ENCODE measurements at places on chromosomes 11 and 22. TPM values are rescaled to one million over a fixed set of nuclear protein-coding genes. Genes with fewer than 3 reads are reported as not detected.

GRCh38 chr11:74534216-74534945, 40.9 kb upstream of the LIPT2 start:
- H3K4me1 ChIP-seq = no peaks in the 10 kb centered on the region
- H3K27ac ChIP-seq = no peak overlapping the region
- no peak for DNase-seq
- no peak overlapping the region for H3K4me3 ChIP-seq
- peaks cover 8% of the 10 kb centered on the region for H3K36me3 ChIP-seq

Gene GUCD1
- total RNA-seq = 77.3 TPM

Gene APOA4
- total RNA-seq = not detected

DNA sequence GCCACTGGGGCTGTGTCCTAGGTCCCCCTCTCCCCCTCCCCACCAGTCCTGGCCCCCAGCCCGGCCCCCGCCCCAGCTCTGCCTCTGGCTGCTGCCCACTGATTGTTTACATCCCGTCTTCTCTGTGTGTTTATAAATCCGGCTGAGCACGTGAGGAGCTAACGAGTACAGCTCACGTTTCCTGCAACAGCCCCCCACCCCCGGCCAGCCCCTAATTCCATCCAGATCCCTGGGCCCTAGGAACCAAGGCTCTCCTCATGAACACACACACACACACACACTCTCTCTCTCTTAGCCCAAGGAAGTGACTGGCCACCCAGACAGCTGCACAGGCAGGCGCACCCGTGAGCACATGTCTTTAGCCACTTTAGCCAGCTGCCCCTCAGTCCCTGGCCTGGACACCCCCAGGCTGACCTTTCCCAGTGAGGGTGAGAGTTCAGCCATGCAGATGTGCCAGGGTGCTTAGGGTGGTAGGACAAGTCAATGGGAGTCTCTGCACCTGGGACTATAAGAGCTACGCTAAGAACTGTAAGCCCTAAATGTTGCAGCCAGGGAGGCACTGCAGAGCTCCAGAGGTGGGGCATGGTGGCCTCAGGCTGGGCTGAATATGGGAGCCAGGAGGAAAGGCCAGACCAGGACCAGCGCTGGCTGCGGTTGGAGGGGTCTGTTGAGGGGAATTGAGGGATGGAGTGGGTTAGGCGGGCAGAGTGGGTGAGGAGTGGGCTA, 2.9 kb downstream of the CLCF1 start:
- peaks cover 61% of the 10 kb centered on the region for H3K4me1 ChIP-seq
- H3K4me3 ChIP-seq = no peak overlapping the region
- peaks cover 5% of the 10 kb centered on the region for H3K36me3 ChIP-seq

GRCh38 chr11:1351278-1351937, 38.3 kb upstream of the BRSK2 start:
- no peak for DNase-seq
- H3K36me3 ChIP-seq = peaks cover 1% of the 10 kb centered on the region
- no peak overlapping the region for H3K27ac ChIP-seq
- H3K4me1 ChIP-seq = no peaks in the 10 kb centered on the region
- H3K4me3 ChIP-seq = no peak overlapping the region

- H3K27me3 ChIP-seq = no peaks in the 10 kb centered on the region
- H3K4me1 ChIP-seq = no peaks in the 10 kb centered on the region
- H3K36me3 ChIP-seq = peaks cover 2% of the 10 kb centered on the region
- H3K27ac ChIP-seq = no peak overlapping the region
These were observed 55.0 kb upstream of the DEPDC7 start for GRCh38 chr11:32960553-32961164.

DNA sequence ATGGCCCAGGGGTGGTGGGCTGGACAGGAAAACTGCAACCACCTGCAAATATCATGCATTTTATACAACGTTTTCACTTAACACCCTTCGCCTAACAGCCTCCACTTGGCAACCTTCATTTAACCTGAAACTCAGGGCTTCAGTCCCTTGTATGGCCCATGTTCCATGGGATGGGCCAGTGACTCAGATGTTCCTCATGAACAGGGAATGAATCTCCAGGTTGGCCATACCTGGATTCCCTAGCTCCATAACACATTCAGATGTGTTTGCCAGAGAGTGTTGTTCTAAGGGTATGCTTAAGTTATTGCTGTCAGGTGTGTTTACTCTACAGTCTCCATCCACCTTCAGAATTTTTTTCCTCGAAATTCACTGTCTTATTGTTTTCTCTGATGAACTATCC, 316.9 kb downstream of the JRKL start:
- no peaks in the 10 kb centered on the region for H3K36me3 ChIP-seq
- no peak overlapping the region for H3K4me3 ChIP-seq

DNA sequence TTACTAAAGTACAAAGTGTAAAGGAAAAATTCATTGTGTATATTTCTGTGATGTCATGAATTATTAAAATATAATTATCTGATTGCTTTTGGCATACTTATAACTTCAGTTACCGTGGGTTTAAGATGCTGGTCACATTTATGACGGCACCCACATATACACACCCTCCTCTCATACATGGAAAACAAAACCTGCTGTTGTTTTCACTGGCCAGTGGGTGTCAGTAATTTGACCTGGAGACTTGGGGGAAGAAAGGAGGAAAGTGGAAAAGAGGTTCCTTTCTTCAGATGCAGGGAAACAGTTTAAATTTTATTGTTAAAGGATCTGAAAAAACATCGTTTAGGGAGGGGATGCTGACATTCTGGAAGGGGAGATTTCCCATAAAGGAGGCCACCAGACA, 742 bp upstream of the BBOX1 start:
- DNase-seq = no peak
- peaks cover 14% of the 10 kb centered on the region for H3K4me1 ChIP-seq
- H3K4me3 ChIP-seq = no peak overlapping the region
- no peaks in the 10 kb centered on the region for H3K27me3 ChIP-seq
- H3K36me3 ChIP-seq = peaks cover 18% of the 10 kb centered on the region

Gene NUP160
- 19.3 TPM for total RNA-seq

Gene OR56A1
- not detected for total RNA-seq

- peaks cover 6% of the 10 kb centered on the region for H3K4me1 ChIP-seq
- no peaks in the 10 kb centered on the region for H3K36me3 ChIP-seq
- H3K4me3 ChIP-seq = no peak overlapping the region
- H3K27ac ChIP-seq = no peak overlapping the region
- H3K27me3 ChIP-seq = peaks cover 5% of the 10 kb centered on the region
- DNase-seq = no peak
These were observed 111.2 kb upstream of the SNX19 start for GRCh38 chr11:131027491-131027890.

Gene RASL10A
- total RNA-seq = 0.27 TPM

GRCh38 chr11:8371516-8371884, 107.8 kb upstream of the LMO1 start:
- DNase-seq = no peak
- no peaks in the 10 kb centered on the region for H3K4me1 ChIP-seq
- no peak overlapping the region for H3K4me3 ChIP-seq
- H3K36me3 ChIP-seq = no peaks in the 10 kb centered on the region
- H3K27ac ChIP-seq = no peak overlapping the region

DNA sequence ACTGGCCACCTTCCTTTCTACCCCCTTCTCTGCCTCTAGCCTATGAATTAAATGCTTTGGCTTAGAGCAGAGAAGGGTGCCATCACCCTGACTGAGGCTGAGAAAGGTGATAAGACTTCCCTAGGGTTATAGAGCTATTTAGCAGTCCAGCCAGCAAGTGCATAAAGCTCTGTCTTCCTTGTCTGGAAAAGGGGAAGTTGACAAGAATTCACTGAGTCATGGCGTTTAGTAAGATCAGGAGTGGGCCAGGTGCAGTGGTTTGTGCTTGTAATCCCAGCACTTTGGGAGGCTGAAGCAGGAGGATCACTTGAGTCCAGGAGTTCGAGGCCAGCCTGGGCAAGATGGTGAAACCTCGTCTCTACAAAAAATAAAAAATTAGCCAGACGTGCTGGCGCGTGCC, 63.1 kb downstream of the LHFPL7 start:
- H3K4me1 ChIP-seq = no peaks in the 10 kb centered on the region
- H3K27me3 ChIP-seq = peaks cover 37% of the 10 kb centered on the region
- no peak overlapping the region for H3K27ac ChIP-seq
- no peak overlapping the region for H3K4me3 ChIP-seq

- no peak overlapping the region for H3K4me3 ChIP-seq
- DNase-seq = peak; percentile 47
- peaks cover 9% of the 10 kb centered on the region for H3K4me1 ChIP-seq
- H3K27me3 ChIP-seq = peaks cover 26% of the 10 kb centered on the region
- H3K27ac ChIP-seq = no peak overlapping the region
- no peaks in the 10 kb centered on the region for H3K36me3 ChIP-seq
These were observed 85.8 kb upstream of the FGF3 start for GRCh38 chr11:69904974-69905535.

GRCh38 chr11:60064111-60064510, 7.6 kb downstream of the MS4A3 start:
- no peak overlapping the region for H3K4me3 ChIP-seq
- no peaks in the 10 kb centered on the region for H3K36me3 ChIP-seq
- no peaks in the 10 kb centered on the region for H3K4me1 ChIP-seq
- DNase-seq = no peak
- no peak overlapping the region for H3K27ac ChIP-seq

DNA sequence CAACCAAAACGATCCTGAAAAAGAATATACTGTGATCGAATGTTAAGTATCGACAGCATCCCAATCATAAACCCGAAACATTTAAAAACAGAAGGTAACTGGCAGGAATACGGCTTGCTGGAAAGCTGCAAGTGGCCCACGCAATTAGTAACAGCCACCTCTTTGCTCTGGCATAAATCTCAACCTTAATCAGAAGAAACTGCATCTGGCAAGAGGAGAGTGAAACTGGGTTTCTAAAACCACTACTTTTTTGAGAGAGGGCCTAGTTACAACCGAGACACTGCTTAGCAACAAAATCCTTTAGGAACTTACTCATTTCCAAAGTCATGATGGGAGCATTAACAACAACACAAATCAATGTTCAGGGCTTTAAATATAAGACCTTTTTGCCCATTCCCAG, 7.9 kb downstream of the NCAPD3 start:
- no peak overlapping the region for H3K27ac ChIP-seq
- peaks cover 6% of the 10 kb centered on the region for H3K4me1 ChIP-seq
- H3K4me3 ChIP-seq = no peak overlapping the region
- H3K36me3 ChIP-seq = peaks cover 20% of the 10 kb centered on the region
- H3K27me3 ChIP-seq = no peaks in the 10 kb centered on the region
- no peak for DNase-seq

Gene PLAAT5
- 0.10 TPM for total RNA-seq

Gene GGT5
- 37.5 TPM for total RNA-seq

Gene B3GAT1
- 0.62 TPM for total RNA-seq

DNA sequence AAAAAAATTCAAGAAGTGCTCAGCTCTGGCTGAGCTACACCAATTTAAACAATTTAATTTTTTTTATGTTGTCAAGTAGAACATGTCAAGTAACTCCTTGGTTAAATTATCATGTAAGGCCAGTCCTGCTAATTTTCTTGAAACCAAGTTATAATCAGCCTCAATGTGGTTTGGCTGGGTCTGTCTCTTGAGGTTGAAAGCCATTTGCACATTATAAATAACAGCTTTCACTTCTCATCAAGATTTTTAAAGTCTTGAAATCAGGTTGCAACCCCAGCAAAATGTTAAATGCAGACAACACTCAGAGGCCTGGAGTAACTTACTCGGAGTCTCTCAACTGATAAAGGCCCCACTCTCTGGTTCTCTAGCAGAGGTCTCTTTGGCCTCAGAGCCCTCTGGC, 324.4 kb downstream of the BRD1 start:
- no peak overlapping the region for H3K27ac ChIP-seq
- no peaks in the 10 kb centered on the region for H3K27me3 ChIP-seq
- H3K4me3 ChIP-seq = no peak overlapping the region
- DNase-seq = no peak
- no peaks in the 10 kb centered on the region for H3K36me3 ChIP-seq
- H3K4me1 ChIP-seq = peaks cover 9% of the 10 kb centered on the region

DNA sequence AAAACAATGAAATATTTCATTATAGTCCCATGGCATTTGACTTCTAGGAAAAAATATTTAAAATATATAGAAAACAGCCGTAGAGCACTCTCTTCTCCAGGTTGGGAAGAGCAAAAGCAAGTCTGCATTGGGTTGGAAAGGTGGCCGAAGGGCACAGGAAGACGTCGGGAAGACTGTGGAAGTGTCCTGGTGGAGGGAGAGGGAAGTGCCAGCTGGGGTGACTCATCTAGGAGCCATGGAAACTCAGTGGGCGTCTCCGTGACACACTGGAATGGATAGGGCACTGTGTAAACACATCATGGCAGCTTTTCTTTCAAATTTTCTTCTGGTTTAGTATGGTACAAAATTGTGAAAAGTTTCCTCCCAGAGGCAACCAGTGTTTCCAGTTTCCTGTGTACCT, 12.7 kb downstream of the GTPBP1 start:
- DNase-seq = no peak
- H3K4me3 ChIP-seq = no peak overlapping the region
- H3K27me3 ChIP-seq = no peaks in the 10 kb centered on the region
- H3K27ac ChIP-seq = peak overlapping the region; percentile 92
- H3K4me1 ChIP-seq = peaks cover 63% of the 10 kb centered on the region
- peaks cover 20% of the 10 kb centered on the region for H3K36me3 ChIP-seq

DNA sequence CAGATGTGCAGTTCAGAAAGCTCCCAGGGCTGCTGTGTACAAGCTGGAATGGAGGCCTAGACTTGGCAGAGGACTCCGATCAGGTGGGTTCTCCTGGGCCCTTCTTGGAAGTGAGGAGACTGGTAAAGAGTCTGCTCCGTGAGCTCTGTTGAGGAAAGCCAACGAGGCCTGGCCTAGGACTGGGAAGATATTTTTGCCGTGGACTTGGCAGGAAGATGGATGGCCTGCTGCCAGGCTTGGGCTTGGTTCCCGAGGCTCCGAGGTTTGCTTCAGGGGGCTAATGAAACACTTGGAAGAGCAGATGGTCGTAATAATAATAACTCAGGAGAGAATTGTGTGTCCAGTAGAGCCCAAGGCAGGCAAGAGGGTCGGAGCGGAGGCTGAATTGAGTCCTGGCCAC, 3.9 kb downstream of the GALR3 start:
- peaks cover 9% of the 10 kb centered on the region for H3K4me1 ChIP-seq
- peak overlapping the region; percentile 37 for H3K27ac ChIP-seq
- peaks cover under 1% of the 10 kb centered on the region for H3K27me3 ChIP-seq
- H3K4me3 ChIP-seq = no peak overlapping the region

- peaks cover 16% of the 10 kb centered on the region for H3K27me3 ChIP-seq
- no peak for DNase-seq
- no peaks in the 10 kb centered on the region for H3K36me3 ChIP-seq
- no peaks in the 10 kb centered on the region for H3K4me1 ChIP-seq
- no peak overlapping the region for H3K27ac ChIP-seq
These were observed 57.9 kb downstream of the BUD13 start for GRCh38 chr11:116714902-116715301.

Gene RBMXL2
- total RNA-seq = not detected

DNA sequence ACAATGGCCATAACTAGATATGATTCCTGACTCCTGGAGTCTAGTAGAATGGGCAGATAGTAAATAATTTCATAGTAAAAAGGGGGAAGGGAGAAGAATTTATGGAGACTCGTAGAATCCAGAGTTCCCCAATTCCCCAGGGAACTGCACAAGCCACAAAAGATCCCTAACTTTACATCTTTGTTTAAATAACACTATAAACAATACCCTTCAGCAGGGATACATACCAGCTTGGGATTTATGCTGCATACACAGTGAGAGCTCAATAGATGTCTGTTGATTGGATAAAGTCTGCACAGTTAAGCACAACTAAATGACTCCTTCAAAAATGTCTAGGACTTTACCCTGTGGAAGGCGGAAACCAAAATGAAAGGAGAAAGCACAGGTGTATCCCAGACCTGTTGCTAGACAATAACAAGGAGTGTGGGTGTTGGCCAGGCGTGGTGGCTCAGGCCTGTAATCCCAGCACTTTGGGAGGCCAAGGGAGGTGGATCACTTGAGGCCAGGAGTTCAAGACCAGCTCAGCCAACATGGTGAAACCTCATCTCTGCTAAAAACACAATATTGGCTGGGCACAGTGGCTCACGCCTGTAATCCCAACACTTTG, 6.8 kb downstream of the SLC35F2 start:
- H3K27me3 ChIP-seq = no peaks in the 10 kb centered on the region
- H3K27ac ChIP-seq = no peak overlapping the region
- DNase-seq = no peak
- no peak overlapping the region for H3K4me3 ChIP-seq
- no peaks in the 10 kb centered on the region for H3K36me3 ChIP-seq
- H3K4me1 ChIP-seq = no peaks in the 10 kb centered on the region

Gene CNTF
- total RNA-seq = 1.3 TPM
